ENCODE measurements at places on chromosomes 3 and 15. TPM values are rescaled to one million over a fixed set of nuclear protein-coding genes. Genes with fewer than 3 reads are reported as not detected.

DNA sequence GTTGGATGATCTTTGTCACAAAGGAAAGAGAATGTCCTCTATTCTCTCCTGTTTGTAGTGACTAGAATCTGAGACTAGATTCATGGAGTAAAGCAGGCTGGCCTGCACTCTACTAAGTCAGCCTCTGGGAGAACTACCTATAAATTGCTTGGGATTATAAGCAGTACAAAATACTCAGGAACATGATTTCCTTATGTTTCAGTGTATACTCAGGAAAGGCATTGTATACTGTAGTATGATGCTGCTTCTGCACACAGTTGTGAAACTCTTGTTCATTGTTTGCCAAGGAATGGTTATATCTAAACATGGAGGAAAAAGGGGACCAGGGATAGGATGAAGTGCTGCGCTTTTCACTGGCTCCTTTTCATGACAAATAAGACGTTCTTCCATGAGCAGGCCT is 49.2 kb downstream of the OXSR1 start:
- no peak for DNase-seq

DNA sequence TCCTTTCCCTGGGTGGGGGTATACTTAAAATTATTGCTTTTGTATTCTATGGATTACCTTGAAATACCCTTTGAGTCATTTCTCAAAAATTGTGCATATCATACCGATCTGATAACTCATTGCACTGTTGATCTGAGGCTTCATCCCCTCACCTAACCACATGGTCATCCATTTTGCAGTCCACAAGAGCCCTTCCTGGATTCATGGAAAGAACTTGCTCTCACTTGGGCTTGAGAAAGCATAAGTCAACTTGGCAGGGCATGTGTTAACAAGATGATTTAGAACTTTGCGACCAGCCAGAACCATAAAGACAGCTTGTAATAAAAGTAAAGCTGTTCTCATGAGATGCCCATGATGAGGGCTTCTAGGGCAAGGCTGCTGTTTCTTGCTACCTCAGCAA is 22.2 kb downstream of the MME start:
- DNase-seq: no peak

DNA sequence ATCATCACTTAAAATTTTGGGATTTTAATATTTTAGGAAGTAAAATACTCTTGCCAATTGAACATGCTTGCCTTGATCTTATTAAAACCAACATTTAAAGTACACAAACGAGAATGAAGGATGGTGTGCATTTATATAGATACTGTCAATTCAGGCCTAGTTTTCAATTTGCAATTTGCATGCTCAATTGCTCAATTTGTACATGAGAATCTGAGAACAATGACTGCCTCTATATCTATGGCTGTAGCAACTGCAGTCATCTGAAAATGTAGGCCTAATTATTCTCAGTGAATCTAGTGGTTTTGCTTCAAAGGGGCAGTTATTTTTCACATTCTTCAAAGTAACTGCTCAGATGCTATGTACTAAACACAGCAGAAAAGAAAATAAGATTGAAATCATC is 18.8 kb downstream of the ZBBX start:
- DNase-seq: no peak

DNA sequence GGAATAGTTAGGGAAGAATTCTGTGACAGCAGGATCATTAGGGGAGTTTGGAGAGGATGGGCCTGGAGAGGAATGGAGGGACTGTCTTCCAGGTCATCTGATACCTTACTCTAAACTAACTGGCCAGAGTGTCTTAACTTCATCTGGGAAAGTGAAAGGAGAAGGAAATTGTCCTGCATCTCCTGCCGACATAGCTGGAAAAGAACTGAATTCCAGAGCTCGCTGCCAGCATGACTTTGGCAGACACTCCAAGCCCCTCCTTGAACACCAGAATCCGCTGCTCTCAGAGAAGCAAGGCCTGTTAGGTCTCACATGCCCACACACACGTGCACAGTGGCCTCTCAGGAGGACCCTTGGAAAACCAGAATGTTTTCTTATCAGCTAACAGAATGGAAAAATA is 10.5 kb downstream of the ABI3BP start:
- DNase-seq: no peak

DNA sequence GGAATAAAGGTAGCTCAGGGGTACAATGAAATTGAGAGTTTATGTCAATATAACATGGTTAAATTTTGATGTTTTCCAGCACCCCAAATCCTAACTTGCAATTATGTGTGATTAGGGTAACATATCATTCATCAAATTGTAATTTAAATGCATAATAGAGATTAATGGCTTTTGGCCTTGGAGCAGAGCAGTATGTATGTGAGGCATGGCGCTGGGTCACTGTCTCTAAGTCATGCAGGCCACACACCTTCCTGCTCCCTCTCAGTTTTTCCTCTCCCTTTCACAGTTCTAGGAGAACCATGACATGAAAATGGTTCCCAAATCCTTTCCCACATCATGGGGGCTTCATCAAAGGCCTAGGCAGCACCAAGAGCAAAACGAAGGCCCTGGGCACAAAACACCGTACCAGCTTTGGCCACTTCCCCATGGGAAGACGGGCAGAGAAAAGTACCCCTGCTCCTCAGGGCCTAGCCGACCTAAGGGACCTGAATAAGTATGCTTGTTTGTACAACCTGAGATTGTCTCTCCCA is 3.9 kb upstream of the SRP14 start:
- DNase-seq: peak; percentile 43

GRCh38 chr3:85842081-85842480 is 883.3 kb downstream of the CADM2 start:
- no peak for DNase-seq

DNA sequence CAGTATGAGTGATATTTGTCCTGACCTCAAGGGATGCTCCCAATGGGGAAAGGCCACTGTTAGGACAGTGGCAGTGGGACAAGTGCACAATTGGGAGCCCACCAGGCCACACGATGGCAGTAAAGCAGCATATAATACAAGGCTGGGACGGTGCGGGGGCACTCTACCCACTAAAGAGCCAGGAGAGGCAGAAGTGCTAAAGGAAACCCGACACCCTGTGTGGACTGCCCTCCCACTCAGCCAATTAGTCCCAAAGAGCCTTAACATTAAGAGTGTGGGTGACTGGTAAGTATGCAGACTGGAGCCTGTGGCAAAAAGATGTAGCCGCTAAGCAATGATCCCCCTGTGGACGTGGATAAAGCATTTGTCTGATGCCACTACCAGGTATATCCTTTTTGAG is 8.2 kb upstream of the ZNF589 start:
- DNase-seq: peak; percentile 87

GRCh38 chr3:112654979-112655378 is 14.0 kb upstream of the CCDC80 start:
- DNase-seq: no peak

- DNase-seq: no peak
Measured at GRCh38 chr3:138442433-138442832, 8.0 kb downstream of the ESYT3 start.

DNA sequence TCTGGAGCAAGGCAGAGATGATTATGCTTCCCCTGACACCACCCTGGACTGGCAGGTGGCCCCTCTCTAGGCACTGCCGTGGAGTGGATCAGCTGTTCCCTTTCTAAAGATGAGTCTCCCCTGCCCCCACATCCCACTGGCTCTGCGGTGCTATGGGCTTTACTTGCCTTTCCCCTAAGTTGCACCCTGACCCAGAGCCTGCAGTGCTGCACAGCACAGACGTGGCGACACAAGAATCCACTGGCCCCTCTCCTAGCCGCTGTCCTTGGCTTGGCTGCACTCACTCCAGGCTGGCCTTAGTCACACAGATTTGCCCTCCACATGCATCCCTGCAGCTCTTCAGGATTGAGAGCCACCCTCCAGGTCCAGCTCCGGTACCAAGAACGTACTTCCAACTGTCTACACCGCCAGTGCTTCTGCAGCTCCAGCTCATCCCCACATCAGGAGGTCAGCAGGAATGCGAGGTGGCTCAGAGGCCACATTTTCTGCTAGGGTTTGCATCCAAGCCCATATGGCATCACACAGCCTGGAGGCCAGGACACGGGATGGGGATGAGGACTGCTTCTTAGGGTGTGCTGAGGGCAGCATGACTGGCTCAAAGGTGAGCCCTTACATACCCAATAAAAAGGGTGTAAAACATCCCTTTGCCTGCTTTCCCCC is 82.4 kb upstream of the RASGRF1 start:
- no peak for DNase-seq

EBLN2 gene
- 7.1 TPM for total RNA-seq

MELTF gene
- total RNA-seq: 1.8 TPM

CAPN3 gene
- total RNA-seq: 14.9 TPM

ALPK3 gene
- 0.88 TPM for total RNA-seq

BNC1 gene
- total RNA-seq: not detected

SLC27A2 gene
- not detected for total RNA-seq

LMAN1L gene
- 154 TPM for total RNA-seq

SLC28A2 gene
- total RNA-seq: not detected
